Endothelial cell of umbilical vein (primary cell): ENCODE measurements at places on chromosomes 1 and 21.

DNA sequence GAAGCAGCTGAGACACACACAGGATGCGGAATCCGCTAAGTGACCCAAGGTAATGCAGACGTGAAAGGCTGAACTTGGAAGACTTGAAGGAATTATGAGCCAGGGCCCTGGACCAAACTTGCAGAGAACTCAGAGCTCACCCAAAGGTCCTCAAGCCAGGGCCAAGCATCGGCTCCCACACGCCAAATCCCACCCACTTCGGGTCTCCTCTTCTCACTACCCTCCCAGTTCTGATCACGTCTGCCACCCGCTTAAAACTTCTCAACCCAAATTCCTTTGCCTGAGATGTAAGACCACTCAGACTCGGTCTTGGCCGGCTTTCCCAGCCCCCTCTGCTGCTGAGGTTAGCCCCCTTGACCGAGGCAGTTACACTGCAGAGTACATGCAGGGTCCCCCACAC, 130.1 kb downstream of the PSMG1 start:
- H3K27ac ChIP-seq: no peak overlapping the region
- no peaks in the 10 kb centered on the region for H3K36me3 ChIP-seq
- peaks cover 3% of the 10 kb centered on the region for H3K27me3 ChIP-seq
- DNase-seq: no peak
- no peak overlapping the region for H3K4me3 ChIP-seq

- H3K4me1 ChIP-seq: no peaks in the 10 kb centered on the region
- no peaks in the 10 kb centered on the region for H3K27me3 ChIP-seq
- H3K36me3 ChIP-seq: no peaks in the 10 kb centered on the region
- no peak for DNase-seq
- H3K4me3 ChIP-seq: no peak overlapping the region
These were observed 99.8 kb upstream of the PRMT6 start for GRCh38 chr1:106956721-106957120.

- no peaks in the 10 kb centered on the region for H3K4me1 ChIP-seq
- peak; percentile 31 for DNase-seq
- H3K4me3 ChIP-seq: no peak overlapping the region
- no peaks in the 10 kb centered on the region for H3K27me3 ChIP-seq
These were observed 13.1 kb downstream of the MAP1LC3C start for GRCh38 chr1:241985787-241986186.

DNA sequence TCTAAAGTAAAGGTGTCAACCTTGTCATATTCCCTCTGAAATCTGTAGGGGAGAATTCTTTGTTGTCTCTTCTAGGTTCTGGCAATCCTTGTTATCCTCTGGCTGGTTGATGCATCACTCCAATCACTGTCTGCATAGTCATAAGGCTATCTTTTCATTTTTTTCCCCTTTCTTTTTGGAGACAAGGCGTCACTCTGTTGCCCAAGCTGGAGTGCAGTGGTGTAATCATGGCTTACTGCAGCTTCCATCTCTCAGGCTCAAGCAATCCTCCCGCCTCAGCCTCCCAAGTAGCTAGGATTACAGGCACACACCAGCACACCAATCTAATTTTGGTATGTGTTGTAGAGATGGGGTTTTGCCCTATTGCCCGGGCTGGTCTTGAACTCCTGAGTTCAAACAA, 12.9 kb downstream of the DPYD start:
- peaks cover 31% of the 10 kb centered on the region for H3K4me1 ChIP-seq
- no peak overlapping the region for H3K27ac ChIP-seq
- no peak for DNase-seq
- no peak overlapping the region for H3K4me3 ChIP-seq
- no peaks in the 10 kb centered on the region for H3K36me3 ChIP-seq

DNA sequence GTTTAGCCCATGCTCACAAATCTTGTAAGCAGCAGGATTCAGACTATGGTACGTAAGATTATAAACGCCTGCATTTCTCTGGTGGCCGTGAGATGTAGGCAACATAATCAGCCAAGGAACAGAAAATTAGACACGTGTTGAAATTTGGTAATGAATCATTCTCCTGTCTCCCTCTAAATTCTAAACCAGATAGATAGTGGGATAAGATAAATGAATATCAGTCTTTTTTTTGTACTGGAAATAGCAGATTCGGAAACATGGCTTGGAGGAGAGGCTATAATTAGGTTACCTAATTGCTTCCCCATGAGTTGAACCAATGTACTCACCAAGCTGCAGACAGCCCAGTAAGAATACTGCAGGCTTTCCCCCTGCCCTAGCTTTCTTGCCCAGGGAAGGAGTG, 172.3 kb downstream of the TGFB2 start:
- H3K27ac ChIP-seq: no peak overlapping the region
- no peak overlapping the region for H3K4me3 ChIP-seq
- H3K36me3 ChIP-seq: no peaks in the 10 kb centered on the region
- no peaks in the 10 kb centered on the region for H3K27me3 ChIP-seq
- H3K4me1 ChIP-seq: no peaks in the 10 kb centered on the region

- DNase-seq: no peak
- no peaks in the 10 kb centered on the region for H3K4me1 ChIP-seq
- no peak overlapping the region for H3K27ac ChIP-seq
- no peak overlapping the region for H3K4me3 ChIP-seq
- no peaks in the 10 kb centered on the region for H3K27me3 ChIP-seq
These were observed 22.9 kb downstream of the RGL1 start for GRCh38 chr1:183827801-183828200.
